ENCODE measurements at places on chromosomes 2 and 18. TPM values are rescaled to one million over a fixed set of nuclear protein-coding genes. Genes with fewer than 3 reads are reported as not detected.

GRCh38 chr2:105802587-105802986, 57.9 kb downstream of the NCK2 start:
- H3K4me1 ChIP-seq, result peaks cover 41% of the 10 kb centered on the region
- no peak overlapping the region for H3K4me3 ChIP-seq
- no peak for DNase-seq
- H3K36me3 ChIP-seq, result peaks cover 4% of the 10 kb centered on the region
- peak overlapping the region; percentile 83 for H3K27ac ChIP-seq

DNA sequence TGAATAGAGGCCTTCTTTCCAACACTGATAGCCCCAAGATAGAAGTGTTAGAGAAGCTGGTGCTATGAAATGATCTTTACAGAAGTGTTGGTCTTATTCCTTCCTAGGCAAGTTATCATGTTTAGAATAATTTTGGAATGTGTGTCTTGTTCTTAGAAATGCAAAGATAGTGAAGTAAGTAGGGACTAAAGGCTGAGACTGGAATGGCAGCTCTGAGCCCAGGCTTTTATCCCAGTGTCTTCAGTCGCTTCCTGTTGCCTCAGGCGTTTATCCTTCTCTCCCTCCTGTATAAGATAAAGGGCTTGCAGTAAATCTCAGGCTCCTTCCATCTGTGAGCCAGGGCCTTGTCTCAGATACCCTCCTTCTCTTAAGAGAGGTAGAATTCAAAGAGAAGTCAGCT, 218.1 kb downstream of the TPGS2 start:
- DNase-seq, result no peak
- H3K36me3 ChIP-seq, result no peaks in the 10 kb centered on the region
- peaks cover 19% of the 10 kb centered on the region for H3K4me1 ChIP-seq
- peak overlapping the region; percentile 22 for H3K27ac ChIP-seq

- no peak for DNase-seq
- H3K4me3 ChIP-seq, result no peak overlapping the region
- H3K36me3 ChIP-seq, result no peaks in the 10 kb centered on the region
- peaks cover 12% of the 10 kb centered on the region for H3K27me3 ChIP-seq
Measured at GRCh38 chr2:128237081-128237534, 81.6 kb downstream of the HS6ST1 start.

- no peak for DNase-seq
- no peak overlapping the region for H3K4me3 ChIP-seq
- no peak overlapping the region for H3K27ac ChIP-seq
- peaks cover 17% of the 10 kb centered on the region for H3K27me3 ChIP-seq
- H3K4me1 ChIP-seq, result peaks cover 1% of the 10 kb centered on the region
Measured at GRCh38 chr2:855177-855576, 95.5 kb upstream of the SNTG2 start.

GRCh38 chr2:54722641-54723040, 821 bp upstream of the EML6 start:
- no peak for DNase-seq
- no peaks in the 10 kb centered on the region for H3K36me3 ChIP-seq
- H3K4me1 ChIP-seq, result peaks cover 6% of the 10 kb centered on the region
- H3K27me3 ChIP-seq, result peaks cover 75% of the 10 kb centered on the region
- peak overlapping the region; percentile 79 for H3K4me3 ChIP-seq
- H3K27ac ChIP-seq, result no peak overlapping the region

KIF5C gene
- 26.8 TPM for total RNA-seq

All from progenitor cell of endocrine pancreas (in vitro differentiated cells).